Activated T-helper 1 cell treated with anti-CD3 and anti-CD28 coated beads, Interleukin-12 subunit alpha, Interleukin-12 subunit beta, Interleukin-2, Interleukin-4 antibody, amounts not matched to agents 30 ng/mL and 10 ng/mL and 1 ng/mL, durations not matched to agents 14 hours and 24 hours and 36 hours (primary cell): ENCODE measurements at places on chromosomes 2 and 18.

- no peak for DNase-seq
These were observed 605 bp downstream of the ZNF2 start for GRCh38 chr2:95166065-95166763.

DNA sequence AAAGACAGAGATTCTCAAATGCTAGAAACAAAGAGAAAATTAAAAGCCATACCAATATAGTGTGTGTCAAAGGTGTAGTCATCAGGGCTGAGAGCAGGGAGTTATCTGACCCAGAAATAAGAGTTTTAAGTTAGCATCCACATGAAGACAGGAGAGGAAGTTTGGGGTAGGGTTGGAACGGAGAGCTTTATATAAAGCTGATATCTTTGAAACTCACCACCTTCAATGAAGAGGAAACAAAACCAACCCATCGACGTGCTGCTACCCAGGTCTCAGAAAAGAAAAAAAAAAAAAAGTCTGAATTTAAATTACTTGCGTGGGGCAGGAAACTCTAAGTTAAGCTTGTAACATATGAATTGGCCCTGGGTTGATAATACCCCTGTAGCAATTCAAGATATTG, 42.4 kb downstream of the ARL4C start:
- DNase-seq: peak; percentile 38

GRCh38 chr2:85865539-85866164, 23.1 kb downstream of the ST3GAL5 start:
- no peak for DNase-seq

GRCh38 chr2:6342273-6342920, 523.3 kb downstream of the CMPK2 start:
- DNase-seq: no peak

DNA sequence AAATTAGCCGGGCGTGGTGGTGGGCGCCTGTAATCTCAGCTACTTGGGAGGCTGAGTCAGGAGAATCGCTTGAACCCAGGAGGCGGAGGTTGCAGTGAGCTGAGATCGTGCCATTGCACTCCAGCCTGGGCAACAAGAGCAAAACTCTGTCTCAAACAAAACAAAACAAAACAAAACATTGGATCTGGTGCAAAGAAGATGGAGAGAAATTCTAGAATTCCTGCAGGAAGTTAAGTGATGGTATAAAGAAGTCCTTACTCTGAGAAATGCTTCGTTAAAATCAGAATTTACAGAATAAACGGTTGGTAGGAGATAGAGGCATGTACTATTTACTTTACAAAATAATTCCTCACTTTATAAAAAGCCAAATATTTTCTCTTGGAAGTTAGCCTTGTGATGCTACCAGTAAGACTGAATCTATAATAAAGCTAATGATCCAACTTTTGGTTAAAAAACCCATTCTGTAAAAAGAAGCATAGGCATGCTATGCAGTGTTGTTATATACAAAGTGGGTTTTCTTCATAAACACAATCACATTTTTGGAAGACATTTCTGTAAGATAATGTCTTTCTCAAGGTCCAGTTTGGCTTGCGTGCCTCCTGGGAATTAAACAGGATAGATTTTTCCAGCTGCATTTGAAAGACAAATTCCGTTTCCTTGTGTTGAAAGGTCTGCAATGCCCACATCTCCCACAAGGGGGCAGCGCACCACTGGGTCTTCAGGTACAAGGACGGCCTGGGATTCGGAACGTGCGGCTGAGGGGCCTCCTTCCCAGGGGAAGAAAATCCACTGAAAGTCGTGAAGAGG, 35.6 kb upstream of the PNO1 start:
- DNase-seq: peak; percentile 50

DNA sequence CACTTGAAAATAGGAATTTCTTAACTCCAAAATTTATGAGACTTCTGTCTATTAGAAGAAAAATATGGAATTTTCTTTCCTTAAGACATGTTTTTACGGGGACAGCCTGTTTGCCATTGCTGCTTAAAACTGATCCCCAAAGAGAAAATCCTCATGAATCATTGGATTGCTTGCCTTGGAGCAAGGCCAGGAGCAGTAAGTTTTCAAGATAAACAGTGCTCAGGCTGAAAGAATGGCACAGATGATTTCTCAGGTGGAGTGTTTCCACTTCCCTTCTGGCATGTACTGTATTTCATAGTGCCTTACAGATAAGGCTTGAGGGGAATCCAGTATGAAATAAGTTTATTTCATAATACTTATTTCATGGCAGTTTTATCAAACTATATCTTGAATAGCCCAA, 74.3 kb upstream of the MMADHC start:
- no peak for DNase-seq

GRCh38 chr18:11411048-11411447, 198.3 kb upstream of the SLC35G4 start:
- DNase-seq: no peak

GRCh38 chr2:196247976-196248280, 76.5 kb upstream of the STK17B start:
- no peak for DNase-seq

- DNase-seq: no peak
These were observed 56.6 kb upstream of the AGPS start for GRCh38 chr2:177335917-177336450.

DNA sequence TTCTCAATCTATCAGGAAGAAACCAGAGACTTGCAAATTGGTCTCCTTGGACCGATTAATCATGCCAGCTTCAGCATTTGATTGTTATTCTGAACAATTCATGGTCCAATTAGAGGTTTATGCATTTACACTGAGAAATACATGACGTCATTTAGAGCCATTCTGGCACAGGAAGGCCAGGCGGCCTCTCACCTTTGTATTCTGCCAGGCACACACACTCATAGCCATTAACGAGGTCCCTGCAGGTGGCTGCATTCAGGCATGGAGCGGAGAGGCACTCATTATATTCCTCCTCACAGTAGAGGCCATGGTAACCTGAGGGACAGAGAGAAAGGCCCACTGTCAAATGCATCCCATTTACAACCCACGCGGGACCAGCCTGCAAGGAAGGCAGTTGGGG, 146.8 kb upstream of the PID1 start:
- DNase-seq: no peak

DNA sequence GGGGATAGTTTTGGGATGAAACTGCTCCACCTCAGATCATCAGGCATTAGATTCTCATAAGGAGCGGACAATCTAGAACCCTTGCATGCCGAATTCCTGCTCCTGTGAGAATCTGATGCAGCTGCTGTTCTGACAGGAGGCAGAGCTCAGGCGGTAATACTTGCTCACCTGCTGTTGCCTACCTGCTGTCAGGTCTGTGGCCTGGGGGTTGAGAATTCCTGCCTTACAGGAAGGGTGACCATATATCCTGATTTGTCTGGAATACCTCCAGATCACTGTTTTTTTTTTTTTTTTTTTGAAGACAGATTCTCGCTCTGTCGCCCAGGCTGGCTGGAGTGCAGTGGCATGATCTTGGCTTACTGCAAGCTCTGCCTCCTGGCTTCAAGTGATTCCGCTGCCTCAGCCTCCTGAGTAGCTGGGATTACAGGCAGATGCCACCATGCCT, 21.7 kb downstream of the ACSL3 start:
- DNase-seq: no peak

- no peak for DNase-seq
These were observed 728.1 kb upstream of the SOX11 start for GRCh38 chr2:4964001-4964540.

DNA sequence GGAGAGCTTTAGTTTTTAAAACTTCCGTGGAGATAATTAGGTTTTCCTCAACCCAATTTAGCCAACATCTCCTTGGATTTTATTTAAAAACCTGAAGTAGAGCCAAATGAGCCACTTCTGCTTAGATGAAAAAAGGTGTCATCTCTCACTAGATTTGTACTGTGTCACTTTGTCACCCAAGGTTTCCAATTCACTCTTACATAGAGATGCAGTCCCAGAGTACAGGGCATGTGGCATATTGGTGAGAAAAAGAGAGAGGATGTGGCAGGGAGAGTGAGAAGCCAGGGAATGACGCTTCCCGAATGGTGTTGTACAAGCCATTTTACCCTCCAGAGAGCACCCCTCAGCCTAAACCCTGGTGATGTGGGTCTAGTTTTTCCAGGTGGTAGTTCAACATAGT, 44.4 kb upstream of the CTLA4 start:
- DNase-seq: no peak

GRCh38 chr2:108701208-108701607, 18.1 kb upstream of the RANBP2 start:
- no peak for DNase-seq

DNA sequence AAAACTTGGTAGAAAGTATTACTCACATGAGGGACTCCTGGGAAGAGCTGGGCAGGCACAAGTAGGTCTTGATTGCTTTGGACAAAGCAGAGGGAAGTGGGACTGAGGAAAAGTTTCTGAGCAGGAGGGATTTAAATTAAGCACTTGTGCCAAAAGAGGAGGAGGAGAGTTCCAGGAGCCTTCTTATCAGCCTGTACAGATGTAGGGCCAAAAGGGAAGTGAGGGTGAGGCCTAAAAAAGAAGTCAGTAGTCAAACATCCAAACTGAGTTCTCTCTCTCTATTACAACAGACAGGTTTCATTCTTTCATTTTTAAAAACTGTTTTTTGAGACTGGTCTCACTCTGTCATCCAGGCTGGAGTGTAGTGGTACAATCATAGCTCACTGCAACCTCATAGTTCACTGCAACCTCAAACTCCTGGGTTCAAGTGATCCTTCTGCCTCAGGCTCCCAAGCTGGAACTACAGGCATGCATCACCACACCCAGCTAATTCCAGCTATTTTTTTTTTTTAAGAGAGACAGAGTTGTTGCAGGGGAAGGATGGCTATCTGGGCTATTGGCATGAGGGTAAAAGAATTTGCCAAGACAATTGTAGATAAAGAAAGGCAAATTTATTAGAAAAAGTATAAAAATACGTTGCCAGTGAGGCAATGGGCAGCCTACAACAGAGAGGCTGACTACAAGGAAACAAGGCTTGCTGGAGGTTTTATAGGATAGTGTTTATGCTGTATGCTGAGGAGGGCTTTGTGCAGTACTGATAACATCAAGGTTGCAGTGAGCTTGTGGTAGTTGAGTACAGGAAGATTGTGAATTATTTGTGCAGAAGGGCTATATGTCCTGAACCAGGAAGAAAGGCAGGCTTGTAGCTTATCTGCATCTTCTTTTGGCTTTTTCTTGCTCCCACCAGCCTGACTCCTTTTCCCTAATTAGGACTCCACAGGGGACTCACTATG, 29.0 kb downstream of the CFAP210 start:
- DNase-seq: no peak

- no peak for DNase-seq
These were observed 120.2 kb downstream of the MEIS1 start for GRCh38 chr2:66555091-66555490.

- no peak for DNase-seq
These were observed 18.8 kb downstream of the ENOSF1 start for GRCh38 chr18:693466-694187.

- DNase-seq: no peak
These were observed 63.9 kb downstream of the PHLPP1 start for GRCh38 chr18:62778976-62779869.
